SK-N-MC (cell line): ENCODE measurements at places on chromosomes 4 and X.

DNA sequence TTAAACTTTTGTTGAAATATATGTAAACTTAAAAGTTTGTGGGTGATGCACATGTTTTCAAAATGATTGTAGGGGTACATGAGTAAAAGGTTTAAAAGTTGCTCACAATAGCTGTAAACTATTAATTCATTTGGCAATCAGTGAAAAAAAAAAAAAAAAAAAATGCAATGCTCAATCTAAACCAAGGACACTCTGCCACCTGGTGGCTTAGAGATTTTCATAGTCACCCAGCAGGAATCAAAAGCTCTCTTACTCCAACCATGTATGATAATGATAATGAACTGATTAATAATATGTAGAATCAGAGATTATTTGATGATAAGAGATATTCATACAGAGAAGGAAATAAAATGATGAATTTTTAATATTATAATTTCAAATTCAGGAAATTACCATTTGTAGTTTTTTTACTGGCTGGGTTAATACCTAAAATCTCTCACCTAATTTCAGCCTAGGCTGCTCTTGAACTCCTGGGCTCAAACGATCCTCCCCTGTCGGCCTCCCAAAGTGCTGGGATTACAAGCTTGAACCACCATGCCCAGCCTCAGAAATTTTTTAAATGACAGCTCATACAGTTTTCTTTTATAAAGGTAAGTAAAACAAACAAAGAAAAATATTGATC lies 46.9 kb upstream of the SLC25A4 start:
- no peak for DNase-seq

- DNase-seq = no peak
These were observed 3.7 kb upstream of the GUF1 start for GRCh38 chr4:44674471-44674870.

- no peak for DNase-seq
These were observed 58.3 kb downstream of the INTS12 start for GRCh38 chr4:105650190-105650589.

DNA sequence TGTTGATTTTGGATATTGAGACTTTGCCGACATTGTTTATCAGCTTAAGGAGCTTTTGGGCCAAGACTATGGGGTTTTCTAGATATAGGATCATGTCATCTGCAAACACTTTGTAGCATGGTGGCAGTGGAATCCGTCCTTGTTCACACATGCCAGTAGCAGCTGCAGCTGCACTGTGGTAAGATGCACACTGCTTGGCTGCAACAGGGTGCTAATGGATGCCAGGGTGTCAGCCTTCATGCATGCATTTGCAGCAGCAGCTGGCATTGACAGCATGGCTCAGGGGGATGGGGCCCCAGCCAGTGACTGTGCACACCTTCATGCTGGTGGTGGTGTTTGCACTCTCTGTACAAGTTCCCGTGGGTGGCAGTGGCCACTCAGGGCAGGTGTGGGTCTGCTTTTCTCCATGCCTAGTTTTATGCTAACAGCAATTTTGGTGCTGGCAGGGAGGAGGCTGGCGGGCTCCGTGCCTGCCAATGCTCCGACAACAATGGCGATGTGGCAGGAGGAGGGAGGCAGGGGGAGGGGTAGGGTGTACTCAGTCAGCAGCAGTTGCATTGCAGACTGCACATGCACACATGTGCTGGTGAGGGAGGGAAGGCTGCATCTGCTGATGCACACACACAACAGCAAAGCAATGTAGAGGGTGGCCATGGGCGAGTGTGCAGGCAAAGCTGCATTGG lies 37.5 kb downstream of the BEX3 start:
- DNase-seq = no peak

- peak; percentile 66 for DNase-seq
These were observed 367.2 kb downstream of the BMPR1B start for GRCh38 chr4:95124906-95125504.

DNA sequence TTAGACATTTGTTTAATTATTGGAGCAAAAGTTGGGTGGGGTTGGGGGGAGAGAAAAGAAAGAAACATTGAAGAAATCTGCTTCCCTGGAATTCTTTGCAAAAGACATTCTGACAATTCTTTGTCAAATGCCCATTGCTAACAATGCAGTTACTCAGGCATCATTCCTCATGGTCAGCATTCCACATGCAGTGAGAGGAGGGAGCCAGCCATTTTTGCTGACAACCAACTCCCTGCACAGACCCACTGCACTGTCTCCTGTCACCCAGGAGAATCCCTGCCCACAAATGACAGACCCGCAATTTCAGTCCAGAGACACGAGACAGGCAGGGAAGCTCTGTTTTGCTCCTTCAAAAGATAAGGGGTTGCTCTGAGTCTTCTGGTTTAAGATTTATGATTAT lies 985.1 kb upstream of the SLIT2 start:
- no peak for DNase-seq

DNA sequence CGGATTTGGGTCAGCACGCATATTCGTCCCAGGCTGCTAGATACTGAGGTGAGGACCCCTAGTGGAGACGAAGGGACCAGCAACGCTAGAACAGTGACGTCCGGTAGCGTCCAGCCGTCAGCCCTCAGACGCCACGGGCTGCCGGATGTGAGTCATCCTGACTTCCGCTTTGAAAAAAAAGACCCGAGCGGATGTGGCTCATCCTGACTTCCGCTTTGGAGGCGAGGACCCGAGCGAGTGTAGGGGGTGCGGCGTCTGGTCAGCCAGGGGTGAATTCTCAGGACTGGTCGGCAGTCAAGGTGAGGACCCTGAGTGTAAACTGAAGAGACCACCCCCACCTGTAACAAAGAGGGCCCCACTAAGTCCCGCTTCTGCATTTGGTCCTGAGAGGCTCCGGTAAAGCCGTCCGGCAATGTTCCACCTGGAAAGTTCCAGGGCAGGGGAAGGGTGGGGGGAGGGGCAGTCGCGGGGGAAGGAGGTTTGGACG lies at the start of gene MAGEB2:
Gene MAGEB2 (plus strand): TSS at position 207 of the 487 bp plus-strand sequence. CDS start 3,018 bp downstream, outside the sequence.
- DNase-seq = no peak

- no peak for DNase-seq
These were observed 29.1 kb upstream of the RAB9B start for GRCh38 chrX:103861200-103861599.

DNA sequence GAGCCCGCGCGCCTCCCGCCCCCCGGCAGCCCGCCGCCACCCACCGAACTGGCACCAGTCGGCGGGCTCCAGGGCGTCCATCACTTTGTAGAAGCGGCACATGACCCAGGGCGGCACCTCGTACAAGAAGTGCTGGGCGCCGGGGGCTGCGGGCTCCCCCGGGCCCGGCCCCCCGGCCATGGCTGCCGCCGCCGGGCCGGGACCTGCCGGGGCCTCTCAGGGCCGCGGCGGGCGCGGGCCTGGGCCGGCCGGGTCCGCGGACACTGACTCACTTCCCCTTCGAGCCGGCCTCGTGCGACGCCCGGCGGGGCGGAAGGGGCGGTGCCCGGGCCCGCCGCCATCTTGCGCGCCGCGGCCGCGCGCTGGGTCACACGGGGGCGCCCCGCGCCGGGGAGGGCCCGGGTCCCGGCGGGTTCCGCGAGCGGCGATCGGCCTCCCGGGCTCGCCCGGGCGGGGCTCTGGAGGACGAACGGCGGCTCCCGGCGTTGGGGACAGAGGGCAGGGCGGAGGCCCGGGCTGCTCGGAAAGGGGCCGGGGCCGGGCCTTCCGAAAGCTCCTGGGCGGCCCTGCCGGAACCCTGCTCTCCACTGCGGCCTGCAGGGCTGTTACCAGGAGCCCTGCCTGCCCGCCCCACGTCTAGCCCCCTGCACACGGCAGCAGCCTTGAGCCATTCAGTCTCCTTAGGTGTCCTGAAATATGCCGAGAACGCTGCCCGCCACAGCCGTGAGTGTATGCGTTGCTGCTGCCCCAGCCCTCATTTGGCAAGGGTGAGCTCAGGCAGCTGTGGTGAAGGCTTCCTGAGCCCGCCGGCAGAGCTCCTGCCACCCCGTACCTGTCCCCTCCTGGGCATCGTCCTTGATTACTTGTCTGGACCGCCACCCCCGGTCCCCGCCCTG lies at the start of gene IRAK1:
Gene IRAK1 (minus strand): TSS at position 270 of the 896 bp plus-strand sequence. CDS start 90 bp downstream, at position 180.
- DNase-seq = no peak

DNA sequence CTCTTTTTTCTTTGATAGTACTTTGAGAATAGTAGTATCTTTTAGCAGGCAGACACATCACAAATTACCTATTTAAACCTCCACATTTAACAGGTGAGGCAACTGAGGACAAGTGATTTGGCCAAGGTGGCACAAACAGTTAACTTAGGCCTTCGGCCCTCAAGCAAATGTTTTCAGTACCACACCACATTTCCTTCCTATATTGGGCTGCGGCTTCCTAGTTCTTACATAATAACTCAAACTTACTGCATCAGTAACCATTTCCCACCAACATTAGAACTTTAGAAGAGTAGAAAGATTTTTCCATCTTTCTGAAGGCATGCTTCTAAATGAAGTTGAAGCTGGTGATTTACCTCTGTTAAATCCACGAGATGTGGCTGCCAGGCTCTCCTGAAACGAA lies 63.2 kb upstream of the SLC4A4 start:
- DNase-seq = no peak

DNA sequence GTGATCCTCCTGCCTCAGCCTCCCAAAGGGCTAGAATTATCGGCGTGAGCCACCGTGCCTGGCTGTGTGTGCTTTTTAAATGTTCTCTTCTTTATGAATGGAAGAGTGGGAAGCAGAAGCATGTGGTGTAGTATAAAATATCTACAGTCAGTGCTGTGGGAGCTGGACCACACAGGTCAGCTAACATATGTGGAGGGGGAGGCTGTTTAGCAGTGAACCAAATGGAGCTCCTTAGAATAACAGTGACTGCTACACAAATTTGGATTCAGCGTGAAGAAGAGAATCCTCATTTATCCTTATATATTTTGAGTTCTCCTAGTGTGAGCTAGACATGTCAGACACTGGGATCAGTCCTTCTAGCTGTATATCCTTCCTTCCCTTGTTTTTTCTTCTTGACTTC lies 3.2 kb downstream of the SNX25 start:
- DNase-seq = no peak

GRCh38 chr4:2101346-2102044 lies 42.4 kb downstream of the NAT8L start:
- no peak for DNase-seq

DNA sequence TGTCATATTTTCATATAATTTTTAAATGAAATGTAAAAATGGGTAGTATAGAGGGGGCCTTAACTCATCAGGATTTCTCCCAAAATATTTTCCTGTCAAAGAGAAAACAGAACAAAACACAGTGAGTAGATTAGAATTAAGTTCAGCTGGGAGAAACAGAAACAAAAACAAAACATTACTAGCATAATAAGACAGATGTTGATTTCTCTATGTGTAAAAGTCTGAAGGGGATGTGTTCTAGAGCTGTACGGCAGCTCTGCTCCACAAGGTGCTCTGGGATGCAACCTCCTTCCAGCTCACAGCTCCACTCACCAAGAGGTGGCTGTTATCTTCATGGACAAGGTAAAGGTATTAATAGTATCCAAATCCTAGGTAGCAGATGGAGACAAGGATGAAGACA lies 72.8 kb downstream of the ARHGEF38 start:
- no peak for DNase-seq

GRCh38 chr4:87949961-87950360 lies 25.6 kb upstream of the SPP1 start:
- no peak for DNase-seq

GRCh38 chrX:54042609-54043021 lies 1.7 kb downstream of the PHF8 start:
- DNase-seq = no peak

- DNase-seq = peak; percentile 44
These were observed 726 bp upstream of the KANTR start for GRCh38 chrX:53093177-53093655.

DNA sequence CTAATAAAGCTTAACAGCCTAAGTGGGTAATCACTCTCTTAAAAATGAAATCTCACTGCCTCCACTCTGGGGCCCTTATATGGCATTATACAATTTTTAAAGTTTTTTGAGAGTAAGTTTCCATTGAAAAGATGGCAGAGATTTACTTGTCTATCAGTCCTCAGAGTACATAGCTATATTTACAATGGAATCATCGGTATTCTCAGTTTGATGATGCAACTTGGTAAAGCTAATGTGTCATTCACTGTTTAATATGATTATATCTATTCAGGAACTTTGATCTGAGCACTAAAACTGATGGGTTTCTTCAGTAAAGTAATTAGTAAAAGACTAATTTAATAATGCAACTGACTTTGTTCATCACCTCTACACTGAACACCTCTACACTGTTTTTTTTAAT lies 51.6 kb downstream of the CT47B1 start:
- DNase-seq = no peak

DNA sequence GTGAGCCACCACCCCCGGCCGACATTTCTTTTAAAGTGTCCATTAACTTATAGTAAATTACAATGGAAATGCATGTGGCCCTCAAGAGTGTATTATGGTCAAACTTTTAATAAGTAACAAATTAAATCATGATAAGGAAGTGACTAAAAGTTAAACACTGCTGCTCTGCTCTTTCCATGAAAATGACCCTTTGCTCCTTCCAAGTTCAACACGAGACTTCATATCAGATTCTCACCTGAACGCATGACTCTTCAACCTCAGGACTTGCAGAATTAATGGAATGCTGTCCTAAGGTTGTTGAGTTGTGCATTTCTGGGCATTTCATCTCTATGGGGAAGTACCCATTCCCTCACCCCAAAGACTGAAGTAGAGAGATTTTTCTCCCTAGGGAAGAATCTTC lies 27.1 kb downstream of the AWAT2 start:
- no peak for DNase-seq

DNA sequence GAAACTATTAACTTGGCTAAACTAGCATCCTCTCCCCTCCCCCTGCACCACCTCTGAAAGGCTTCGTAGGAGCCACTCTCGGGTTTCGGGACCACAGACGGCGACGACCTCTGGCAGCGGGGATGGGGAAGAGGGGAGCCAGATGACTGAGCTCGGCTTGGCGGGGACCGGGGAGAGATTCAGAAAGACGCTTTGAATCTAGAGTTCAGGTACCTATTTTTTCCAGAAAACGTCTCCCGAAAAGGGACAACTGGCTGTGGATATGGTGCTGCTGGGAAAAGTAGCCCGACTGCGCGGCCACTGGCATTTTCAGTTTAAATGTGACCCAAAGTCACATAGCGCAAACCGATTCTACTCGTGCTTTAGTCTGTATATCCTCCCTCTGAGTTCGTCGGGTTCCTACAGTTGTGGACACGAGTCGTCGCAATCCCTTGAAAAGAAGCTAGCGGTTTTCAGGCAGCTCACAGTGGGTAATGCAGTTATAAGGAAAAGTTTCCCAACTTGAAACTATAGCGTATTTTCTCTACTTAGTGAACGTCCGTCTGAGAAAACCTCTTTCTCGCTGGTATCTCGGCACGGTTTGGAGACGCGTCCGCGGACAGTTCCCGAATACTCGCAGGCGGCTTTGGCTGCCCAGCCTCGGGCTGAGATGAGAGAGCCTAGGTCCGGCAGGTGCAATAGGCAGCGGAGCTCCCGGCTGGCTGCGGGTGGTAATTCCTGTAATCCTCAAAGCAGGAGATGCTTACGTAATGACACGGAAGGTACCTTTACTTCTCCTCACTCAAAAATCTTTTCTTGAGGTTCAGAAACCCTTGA lies 1.3 kb downstream of the PARM1 start:
- DNase-seq = no peak

- no peak for DNase-seq
These were observed 44.8 kb upstream of the GRPEL1 start for GRCh38 chr4:7112656-7113055.

GRCh38 chrX:129783291-129783713 lies 3.6 kb downstream of the SASH3 start:
- DNase-seq = no peak
